ENCODE measurements at places on chromosomes 4 and X.

GRCh38 chrX:123169247-123169901, 14.7 kb upstream of the GRIA3 start:
- DNase-seq, result no peak

GRCh38 chr4:144202081-144202480, 61.6 kb upstream of the GYPA start:
- DNase-seq, result no peak

DNA sequence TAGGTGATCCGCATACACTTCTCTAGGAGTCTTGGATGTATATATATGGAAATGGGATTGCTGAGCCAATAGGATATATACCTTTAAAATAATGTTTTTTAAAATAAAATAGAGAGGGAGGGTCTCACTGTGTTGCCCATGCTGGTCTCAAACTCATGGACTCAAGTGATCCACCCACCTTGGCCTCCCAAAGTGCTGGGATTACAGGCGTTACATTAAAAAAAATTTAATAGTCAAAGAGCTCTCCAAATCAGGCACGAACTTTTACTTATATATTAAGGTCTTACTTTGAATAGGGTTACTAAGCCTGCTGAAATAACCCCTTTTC, 109.0 kb downstream of the GNL3L start:
- no peak for DNase-seq

DNA sequence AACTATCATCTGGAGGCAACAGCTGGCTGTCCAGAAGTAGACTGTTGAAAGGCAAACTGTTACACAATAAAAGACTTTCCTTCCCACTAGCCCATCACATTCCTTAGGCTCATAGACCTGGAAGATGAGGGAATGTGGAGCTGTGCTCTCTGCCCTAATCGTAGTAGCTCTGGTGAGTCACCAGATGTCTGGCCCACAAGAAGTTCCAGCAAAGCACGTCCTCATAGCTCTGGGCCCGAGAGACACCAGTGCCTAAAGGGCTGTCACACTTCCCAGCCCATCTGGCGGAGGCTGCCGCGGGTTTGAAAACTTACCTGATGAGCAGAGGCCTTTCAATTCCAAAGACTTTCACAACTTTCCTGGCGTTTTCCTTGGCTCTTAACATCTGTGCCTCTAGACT, 81.7 kb upstream of the STOX2 start:
- DNase-seq, result no peak

DNA sequence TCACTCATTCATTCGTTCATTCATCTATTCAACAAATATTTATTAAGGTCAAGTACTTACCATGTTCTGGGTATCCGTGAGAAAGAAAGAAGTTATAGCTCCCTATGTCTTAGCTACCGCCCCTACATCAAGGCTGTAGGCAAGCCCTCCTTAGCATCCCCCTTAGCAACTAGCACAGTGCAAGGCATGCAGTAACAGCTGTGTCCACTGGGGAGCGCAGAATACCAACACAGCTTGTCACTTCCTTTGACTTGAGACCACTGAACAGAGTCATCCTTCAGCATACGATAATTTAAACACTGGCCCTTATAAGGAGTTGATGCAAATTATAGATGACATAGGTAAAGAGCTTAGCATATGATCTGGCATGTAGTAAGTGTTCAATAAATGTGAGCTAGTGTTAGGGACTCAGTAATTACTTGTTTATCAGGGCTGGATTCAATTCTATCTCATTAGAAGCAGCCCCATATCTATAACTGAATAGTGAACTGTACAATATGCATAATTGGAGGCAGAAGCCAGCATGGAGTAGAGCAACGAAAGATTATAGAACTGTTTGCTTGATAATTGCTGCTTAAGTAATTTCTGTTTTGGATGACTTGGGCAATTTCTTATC, 8.7 kb downstream of the KIAA1210 start:
- no peak for DNase-seq

GRCh38 chr4:158754385-158755180, 14.2 kb upstream of the FNIP2 start:
- no peak for DNase-seq

DNA sequence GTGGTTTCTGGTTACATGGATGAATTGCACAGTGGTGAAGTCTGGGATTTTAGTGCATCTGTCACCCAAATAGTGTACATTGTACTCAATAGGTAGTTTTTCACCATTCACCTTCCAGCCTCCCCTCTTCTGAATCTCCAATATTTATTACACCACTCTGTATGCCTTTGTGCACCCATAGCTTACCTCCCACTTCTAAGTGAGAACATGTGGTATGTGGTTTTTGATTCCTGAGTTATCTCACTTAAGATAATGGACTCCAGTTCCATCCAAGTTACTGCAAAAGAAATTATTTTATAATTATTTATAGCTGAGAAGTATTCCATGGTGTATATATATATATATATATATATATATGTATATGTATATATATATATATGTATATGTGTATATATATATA, 155.8 kb downstream of the HHIP start:
- DNase-seq, result no peak

GRCh38 chrX:150676221-150676620, 17.0 kb upstream of the MTMR1 start:
- DNase-seq, result no peak

- DNase-seq, result no peak
Measured at GRCh38 chr4:186946136-186946535, 222.5 kb upstream of the FAT1 start.

DNA sequence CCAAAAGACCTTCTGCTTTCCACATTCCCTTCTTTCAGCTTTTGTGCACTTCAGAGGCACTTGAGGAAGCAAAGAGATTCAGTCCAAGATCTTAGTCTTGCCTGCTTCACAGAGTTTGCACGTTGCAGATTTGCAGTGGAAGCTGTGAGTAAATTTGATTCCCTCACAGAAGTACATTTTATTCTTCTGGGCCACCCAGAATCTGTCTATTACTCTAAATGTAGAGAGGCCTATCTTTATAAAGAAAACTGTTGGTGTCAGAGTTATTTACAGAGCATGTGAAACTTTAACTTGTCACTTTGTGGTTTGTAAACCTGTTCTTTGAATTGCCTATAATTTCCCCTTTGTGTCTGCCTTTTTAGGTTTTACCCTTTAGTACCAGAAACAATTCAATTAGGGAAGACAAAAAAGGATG, 15.5 kb downstream of the SPRY1 start:
- DNase-seq, result no peak

Measured in NCI-H1048 (cell line).